Activated CD8-positive, alpha-beta T cell treated with anti-CD3 and anti-CD28 coated beads, Interleukin-2, amount 10 ng/mL, durations not matched to agents 7 days and 5 days (primary cell): ENCODE measurements at places on chromosomes 12 and 14. TPM values are rescaled to one million over a fixed set of nuclear protein-coding genes. Genes with fewer than 3 reads are reported as not detected.
A peak's percentile ranks its signal among the peaks of the same experiment; 100 is the strongest.

DNA sequence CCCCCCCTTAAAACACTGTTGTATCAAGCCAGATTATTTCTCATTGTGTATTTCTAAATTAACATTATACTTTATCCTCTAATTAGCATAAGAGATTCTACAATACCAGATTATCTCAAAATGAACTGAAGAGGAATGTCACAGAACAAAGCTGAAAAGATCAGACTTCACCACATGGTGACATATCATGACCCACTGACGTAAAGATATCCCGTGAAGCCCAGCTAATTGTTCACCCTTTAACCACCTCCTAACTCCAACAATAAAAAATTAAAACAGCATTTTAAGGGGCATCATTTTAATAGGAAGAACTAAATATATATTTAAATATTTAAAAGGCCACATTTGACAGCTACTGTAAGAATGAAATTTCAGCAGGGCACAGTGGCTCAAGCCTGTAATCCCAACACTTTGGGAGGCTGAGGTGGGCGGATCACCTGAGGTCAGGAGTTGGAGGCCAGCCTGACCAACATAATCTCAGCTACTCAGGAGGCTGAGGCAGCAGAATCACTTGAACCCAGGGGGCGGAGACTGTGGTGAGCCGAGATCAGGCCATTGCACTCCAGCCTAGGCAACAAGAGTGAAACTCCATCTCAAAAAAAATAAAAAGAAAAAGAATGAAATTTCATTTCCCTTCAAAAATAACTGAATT is 29.0 kb downstream of the CDK17 start:
- no peak overlapping the region for H3K27ac ChIP-seq
- no peak overlapping the region for H3K4me3 ChIP-seq
- H3K27me3 ChIP-seq: no peaks in the 10 kb centered on the region
- DNase-seq: no peak
- H3K36me3 ChIP-seq: peaks cover 32% of the 10 kb centered on the region

DNA sequence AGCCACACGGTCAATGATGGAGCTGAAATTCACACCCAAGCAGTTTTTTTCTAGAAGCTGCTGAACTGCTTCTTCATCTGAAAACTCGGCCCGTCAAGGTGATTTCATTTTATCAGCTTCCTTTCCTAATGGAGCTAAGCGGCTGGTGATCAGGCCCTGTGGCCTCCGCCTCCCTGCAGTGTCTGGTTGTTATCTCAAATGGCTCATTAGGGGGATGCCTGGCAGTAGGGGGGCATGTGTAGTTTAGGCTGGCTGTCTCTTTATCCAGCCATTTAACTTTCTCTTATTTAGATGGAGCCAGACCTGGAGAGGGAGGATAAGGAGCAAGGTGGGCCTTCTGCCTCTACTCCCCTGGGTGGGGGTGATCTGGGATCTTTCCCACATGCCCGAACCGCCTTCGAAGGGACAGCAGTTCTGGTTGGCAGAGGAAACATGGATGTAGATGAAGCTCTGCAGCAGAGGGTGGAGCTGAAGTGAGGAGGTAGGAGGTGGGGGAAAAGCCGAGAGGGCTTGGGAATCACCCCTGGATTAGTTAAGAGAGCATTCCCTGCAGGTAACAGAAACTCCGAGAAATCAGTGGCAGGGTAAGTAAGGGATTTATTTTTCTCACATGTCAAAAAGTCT is 64.4 kb downstream of the TGFB3 start:
- H3K36me3 ChIP-seq: no peaks in the 10 kb centered on the region
- no peaks in the 10 kb centered on the region for H3K27me3 ChIP-seq
- no peaks in the 10 kb centered on the region for H3K4me1 ChIP-seq
- DNase-seq: no peak

DNA sequence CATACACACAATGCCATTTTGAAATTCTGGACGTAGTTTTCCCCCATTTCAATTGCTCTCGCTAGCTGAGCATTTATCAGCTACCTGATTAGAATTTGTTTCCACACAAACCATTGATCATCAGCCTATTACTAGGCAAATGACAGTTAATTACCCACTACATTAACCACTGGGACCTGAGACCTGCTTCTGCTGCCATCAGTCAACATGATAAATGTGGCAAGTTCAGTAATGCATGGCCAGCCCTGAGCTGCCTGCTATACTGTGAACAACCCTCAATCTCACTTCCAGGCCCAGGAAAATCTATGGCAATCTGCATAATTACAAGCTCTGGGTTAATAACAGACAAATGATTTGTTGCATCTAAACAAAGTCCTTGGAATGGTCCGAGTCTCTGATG is 43.5 kb downstream of the LMO3 start:
- H3K27ac ChIP-seq: no peak overlapping the region
- H3K4me1 ChIP-seq: no peaks in the 10 kb centered on the region
- no peak overlapping the region for H3K4me3 ChIP-seq
- H3K36me3 ChIP-seq: no peaks in the 10 kb centered on the region

GRCh38 chr12:114134922-114135321 is 168.8 kb upstream of the RBM19 start:
- no peak overlapping the region for H3K4me3 ChIP-seq
- H3K36me3 ChIP-seq: no peaks in the 10 kb centered on the region

DNA sequence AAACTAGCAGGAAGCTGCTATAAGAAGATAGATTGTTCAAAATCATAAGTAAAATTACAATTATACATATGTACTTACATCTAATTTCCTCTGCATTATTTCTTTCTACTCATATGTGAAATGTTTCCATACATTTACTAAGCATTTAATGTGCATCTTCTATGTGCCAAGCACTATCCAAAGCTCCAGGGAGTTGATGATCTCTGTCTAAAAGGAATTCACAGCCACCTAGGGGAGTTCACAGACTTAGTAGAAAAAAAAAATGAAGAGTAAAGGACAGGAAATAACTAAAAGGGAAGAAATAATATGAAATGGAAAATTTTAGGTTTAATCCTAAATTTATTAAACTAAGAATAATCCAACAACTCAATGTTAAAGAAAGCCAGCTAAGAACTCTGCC is 91.7 kb downstream of the EFCAB11 start:
- H3K4me1 ChIP-seq: no peaks in the 10 kb centered on the region
- DNase-seq: no peak
- no peaks in the 10 kb centered on the region for H3K36me3 ChIP-seq
- no peak overlapping the region for H3K4me3 ChIP-seq
- H3K27me3 ChIP-seq: peaks cover 6% of the 10 kb centered on the region

Gene RD3L
- not detected for total RNA-seq

DNA sequence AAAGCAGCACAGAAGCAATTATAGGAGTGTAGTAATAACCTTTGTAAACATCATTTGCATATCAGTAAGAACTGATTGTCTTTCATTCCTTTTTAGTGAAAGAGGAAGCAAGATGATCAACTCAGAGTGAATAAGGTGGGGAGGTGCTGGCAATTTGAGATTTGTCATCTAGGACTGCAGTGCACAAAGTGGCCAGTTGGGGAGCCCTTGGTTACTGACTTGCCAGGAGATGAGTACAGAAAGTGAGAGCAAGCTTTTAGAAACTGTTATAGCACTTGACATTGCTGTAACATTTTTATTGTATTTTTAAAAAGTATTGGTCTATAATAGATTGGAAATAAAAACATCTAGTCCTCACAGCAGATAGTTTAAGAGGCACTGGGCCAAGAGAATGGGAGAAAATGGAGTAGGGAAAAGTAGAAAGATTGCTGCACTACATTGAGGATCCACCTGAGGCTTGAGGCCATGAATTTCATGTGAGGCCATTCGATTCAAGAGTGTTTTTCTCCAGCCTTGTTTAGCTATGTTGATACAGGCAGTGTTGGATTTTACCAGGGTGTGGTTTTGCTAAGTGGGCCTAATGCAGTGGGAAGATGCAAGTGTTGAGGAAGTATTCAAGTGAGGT is 98.2 kb downstream of the SNAPC1 start:
- no peaks in the 10 kb centered on the region for H3K4me1 ChIP-seq
- H3K36me3 ChIP-seq: no peaks in the 10 kb centered on the region
- no peak overlapping the region for H3K4me3 ChIP-seq
- H3K27me3 ChIP-seq: peaks cover 26% of the 10 kb centered on the region
- no peak overlapping the region for H3K27ac ChIP-seq
- peak; percentile 78 for DNase-seq

GRCh38 chr14:26204728-26205479 is 392.9 kb downstream of the NOVA1 start:
- DNase-seq: no peak
- no peaks in the 10 kb centered on the region for H3K36me3 ChIP-seq
- no peaks in the 10 kb centered on the region for H3K4me1 ChIP-seq
- H3K27me3 ChIP-seq: peaks cover 6% of the 10 kb centered on the region
- no peak overlapping the region for H3K27ac ChIP-seq

- no peaks in the 10 kb centered on the region for H3K27me3 ChIP-seq
- peak overlapping the region; percentile 13 for H3K4me3 ChIP-seq
- H3K36me3 ChIP-seq: peaks cover 14% of the 10 kb centered on the region
- no peak for DNase-seq
- H3K4me1 ChIP-seq: peaks cover 39% of the 10 kb centered on the region
- peak overlapping the region; percentile 83 for H3K27ac ChIP-seq
Measured at GRCh38 chr12:109462868-109463692, 14.0 kb downstream of the KCTD10 start.

DNA sequence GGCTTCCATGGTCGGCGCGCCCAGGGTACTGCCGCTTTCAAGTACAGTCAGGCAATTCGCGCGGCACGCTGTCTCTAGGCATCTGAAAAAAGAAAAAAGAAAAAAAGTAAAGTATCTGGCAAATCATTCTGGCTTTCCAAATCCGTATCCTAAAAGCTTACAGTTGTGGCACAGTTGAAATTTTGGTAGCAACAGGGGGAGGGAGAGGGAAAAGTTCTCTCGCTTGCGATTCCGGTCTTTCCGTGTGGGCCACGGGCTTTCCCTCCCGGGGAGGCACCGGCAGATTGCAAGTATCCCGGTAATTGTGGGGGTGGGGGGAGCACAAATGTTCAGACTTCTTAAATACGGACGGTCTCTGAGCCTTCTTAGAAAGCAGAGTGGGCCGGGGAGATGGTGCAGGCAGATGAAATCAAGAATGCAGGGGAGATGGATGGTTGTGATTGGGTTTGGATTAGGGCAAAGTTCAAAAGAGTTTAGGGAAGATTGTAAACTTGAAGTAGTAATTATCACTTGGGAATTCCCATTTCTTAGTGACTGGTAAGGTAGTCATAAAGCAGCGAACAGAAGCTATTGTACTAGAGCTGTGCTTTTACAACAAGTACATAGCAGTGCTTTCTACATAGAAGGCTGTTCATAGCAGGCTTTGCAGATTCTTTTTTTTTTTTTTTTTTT is 1.2 kb downstream of the SOCS2 start:
- DNase-seq: no peak
- H3K27ac ChIP-seq: peak overlapping the region; percentile 2
- peaks cover 35% of the 10 kb centered on the region for H3K4me1 ChIP-seq

Gene KSR2
- total RNA-seq: not detected

DNA sequence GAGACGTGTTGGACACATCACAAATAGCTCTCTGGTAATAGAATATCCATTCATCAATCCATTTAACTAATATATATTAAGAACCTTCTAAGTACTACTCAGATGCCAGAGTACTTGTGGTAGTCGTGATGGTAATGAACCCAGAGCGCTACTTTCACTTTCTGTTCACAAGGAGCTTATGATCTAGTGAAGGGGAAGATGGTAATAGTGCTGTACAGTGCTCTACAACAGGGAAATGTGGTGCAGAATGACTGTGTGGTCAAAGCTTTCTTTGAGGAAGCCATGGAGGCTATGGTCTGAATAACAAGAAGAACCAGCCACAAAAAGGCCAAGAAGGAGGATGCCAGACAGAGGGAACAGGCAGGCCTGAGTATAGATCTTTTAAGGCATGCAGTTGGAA is 212.0 kb downstream of the PTPRO start:
- no peaks in the 10 kb centered on the region for H3K36me3 ChIP-seq
- H3K27ac ChIP-seq: peak overlapping the region; percentile 70
- peaks cover 12% of the 10 kb centered on the region for H3K27me3 ChIP-seq
- DNase-seq: peak; percentile 59
- H3K4me3 ChIP-seq: peak overlapping the region; percentile 64

GRCh38 chr12:66061557-66062289 is 68.8 kb downstream of the LLPH start:
- H3K36me3 ChIP-seq: no peaks in the 10 kb centered on the region
- DNase-seq: no peak
- no peak overlapping the region for H3K4me3 ChIP-seq
- no peak overlapping the region for H3K27ac ChIP-seq
- peaks cover 20% of the 10 kb centered on the region for H3K27me3 ChIP-seq

Gene DDX51
- total RNA-seq: 27.6 TPM

Gene EIF2S3B
- total RNA-seq: 2.3 TPM

GRCh38 chr14:79281244-79282152 is 929.8 kb downstream of the DIO2 start:
- H3K27ac ChIP-seq: no peak overlapping the region
- H3K36me3 ChIP-seq: no peaks in the 10 kb centered on the region
- no peak for DNase-seq
- H3K27me3 ChIP-seq: peaks cover 40% of the 10 kb centered on the region
- no peak overlapping the region for H3K4me3 ChIP-seq

DNA sequence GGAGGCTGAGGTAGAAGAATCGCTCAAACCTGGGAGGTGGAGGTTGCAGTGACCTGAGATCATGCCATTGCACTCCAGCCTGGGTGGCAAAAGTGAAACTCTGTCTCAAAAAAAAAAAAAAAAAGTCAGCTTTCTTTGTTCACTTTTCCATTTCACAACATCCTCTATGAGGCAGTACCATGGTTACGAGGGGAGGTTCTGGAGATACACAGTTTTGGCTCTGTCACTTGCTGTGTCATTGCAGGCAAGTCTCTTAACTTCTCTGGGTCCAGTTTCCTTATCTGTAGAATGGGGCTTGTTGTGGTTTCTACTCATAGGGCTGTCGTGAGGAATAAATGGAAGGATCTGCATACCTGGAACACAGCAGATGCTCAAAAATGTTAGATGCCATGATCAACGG is 75.6 kb upstream of the SLC24A4 start:
- H3K27me3 ChIP-seq: peaks cover 21% of the 10 kb centered on the region
- DNase-seq: no peak
- peaks cover 12% of the 10 kb centered on the region for H3K4me1 ChIP-seq
- H3K4me3 ChIP-seq: no peak overlapping the region
- H3K27ac ChIP-seq: no peak overlapping the region

GRCh38 chr14:22837750-22838538 is 1.6 kb downstream of the MMP14 start:
- peaks cover 25% of the 10 kb centered on the region for H3K4me1 ChIP-seq
- no peak for DNase-seq
- peaks cover 12% of the 10 kb centered on the region for H3K27me3 ChIP-seq
- no peak overlapping the region for H3K27ac ChIP-seq

- H3K27ac ChIP-seq: no peak overlapping the region
- peaks cover 3% of the 10 kb centered on the region for H3K27me3 ChIP-seq
- H3K4me3 ChIP-seq: no peak overlapping the region
- DNase-seq: no peak
- peaks cover 3% of the 10 kb centered on the region for H3K4me1 ChIP-seq
- H3K36me3 ChIP-seq: peaks cover 8% of the 10 kb centered on the region
Measured at GRCh38 chr12:53123578-53124351, 20.5 kb downstream of the SOAT2 start.

Gene CLBA1
- 0.95 TPM for total RNA-seq
